ENCODE measurements at places on chromosomes 5 and 9.

DNA sequence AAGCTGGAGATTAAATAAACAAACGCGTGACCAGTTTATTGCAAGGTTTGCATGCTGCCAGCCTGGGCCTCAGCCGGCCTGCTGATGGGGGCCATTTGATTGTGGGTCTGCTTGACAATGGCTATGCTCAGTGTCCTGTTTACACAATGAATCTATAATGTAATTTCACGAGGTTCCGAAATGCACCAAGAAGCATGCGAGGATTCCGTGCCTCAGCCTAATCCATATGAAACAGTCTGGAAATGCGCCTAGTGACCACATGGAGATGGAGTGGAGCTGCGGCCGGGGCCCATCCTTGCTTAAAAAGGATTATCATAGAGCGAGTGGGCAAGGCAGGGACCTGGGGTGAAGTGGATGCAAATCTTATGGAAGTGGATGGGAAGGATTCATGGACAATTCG, 382.4 kb downstream of the CDK5RAP2 start:
- DNase-seq, result no peak

DNA sequence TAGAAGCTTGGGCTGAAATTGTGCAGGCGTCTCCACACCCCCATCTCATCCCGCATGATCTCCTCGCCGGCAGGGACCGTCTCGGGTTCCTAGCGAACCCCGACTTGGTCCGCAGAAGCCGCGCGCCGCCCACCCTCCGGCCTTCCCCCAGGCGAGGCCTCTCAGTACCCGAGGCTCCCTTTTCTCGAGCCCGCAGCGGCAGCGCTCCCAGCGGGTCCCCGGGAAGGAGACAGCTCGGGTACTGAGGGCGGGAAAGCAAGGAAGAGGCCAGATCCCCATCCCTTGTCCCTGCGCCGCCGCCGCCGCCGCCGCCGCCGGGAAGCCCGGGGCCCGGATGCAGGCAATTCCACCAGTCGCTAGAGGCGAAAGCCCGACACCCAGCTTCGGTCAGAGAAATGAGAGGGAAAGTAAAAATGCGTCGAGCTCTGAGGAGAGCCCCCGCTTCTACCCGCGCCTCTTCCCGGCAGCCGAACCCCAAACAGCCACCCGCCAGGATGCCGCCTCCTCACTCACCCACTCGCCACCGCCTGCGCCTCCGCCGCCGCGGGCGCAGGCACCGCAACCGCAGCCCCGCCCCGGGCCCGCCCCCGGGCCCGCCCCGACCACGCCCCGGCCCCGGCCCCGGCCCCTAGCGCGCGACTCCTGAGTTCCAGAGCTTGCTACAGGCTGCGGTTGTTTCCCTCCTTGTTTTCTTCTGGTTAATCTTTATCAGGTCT, at the start of gene C9orf72:
TSS of gene C9orf72 (minus strand) at position 564 of the 716 bp plus-strand sequence. CDS start 6,361 bp downstream, outside the sequence.
- no peak for DNase-seq

- no peak for DNase-seq
These were observed 194.7 kb upstream of the KLF4 start for GRCh38 chr9:107684224-107684623.

- DNase-seq, result no peak
These were observed 383.7 kb upstream of the TRPC7 start for GRCh38 chr5:136749016-136749415.

DNA sequence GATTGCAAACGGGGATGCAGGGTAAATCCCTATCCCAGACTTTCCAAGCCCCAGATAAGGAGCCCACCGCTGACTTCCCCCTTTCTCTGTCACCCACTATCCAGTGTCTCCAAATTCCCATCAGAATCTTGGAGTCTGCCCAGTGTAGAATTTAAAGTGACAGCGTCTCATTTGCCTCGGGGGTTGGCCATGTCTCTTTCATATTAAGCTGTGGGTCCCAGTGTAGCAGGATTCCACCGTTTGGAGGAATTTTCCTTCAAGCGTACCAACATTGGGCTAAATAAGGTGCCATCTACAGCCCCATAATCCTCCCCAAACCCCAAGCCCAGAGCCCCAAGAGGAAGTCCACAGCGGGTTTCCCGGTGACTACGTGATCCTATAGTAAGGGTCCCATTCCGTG, 1.1 kb downstream of the BRINP1 start:
- no peak for DNase-seq

DNA sequence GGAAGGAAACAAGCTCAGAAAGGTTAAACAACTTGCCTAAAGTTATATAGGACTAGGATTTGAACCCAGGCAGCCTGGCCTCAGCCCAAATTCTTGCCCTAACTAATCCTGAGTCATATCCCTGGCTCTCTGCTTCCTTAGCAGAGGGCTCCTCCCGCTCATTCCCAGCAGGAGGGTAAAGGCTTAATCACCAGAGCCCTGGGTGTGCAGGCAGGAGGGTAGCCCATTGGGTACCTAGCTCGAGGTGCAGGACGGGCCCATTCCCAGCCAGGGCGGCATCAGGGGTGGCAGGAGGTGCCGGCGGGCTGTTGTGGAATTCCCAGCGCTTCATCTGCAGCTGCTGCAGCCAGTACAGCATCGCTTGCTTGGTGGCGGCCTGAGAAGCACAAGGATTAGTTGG, 3.9 kb downstream of the TBC1D2 start:
- DNase-seq, result no peak

GRCh38 chr5:158754018-158754514, 345.6 kb downstream of the EBF1 start:
- DNase-seq, result no peak

- DNase-seq, result no peak
These were observed 424.2 kb downstream of the SPATA31D1 start for GRCh38 chr9:82412586-82413305.

- DNase-seq, result no peak
These were observed 28.6 kb downstream of the GADD45G start for GRCh38 chr9:89633404-89633803.

GRCh38 chr9:116168231-116168630, 14.6 kb downstream of the PAPPA start:
- no peak for DNase-seq

DNA sequence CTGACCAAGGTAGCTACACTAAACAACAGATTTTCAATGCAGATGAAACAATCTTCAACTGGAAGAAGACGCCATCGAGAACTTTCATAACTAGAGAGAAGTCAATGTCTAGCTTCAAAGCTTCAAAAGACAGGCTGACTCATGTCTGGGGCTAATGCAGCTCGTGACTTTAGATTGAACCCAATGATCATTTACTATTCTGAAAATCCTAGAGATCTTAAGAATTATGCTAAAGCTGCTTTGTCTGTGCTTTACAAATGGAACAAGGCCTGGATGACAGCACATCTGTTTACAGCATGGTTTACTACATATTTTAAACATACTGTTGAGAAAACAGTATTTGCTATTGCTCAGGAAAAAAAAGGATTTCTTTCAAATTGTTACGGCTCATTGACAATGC, 54.9 kb downstream of the RICTOR start:
- no peak for DNase-seq

DNA sequence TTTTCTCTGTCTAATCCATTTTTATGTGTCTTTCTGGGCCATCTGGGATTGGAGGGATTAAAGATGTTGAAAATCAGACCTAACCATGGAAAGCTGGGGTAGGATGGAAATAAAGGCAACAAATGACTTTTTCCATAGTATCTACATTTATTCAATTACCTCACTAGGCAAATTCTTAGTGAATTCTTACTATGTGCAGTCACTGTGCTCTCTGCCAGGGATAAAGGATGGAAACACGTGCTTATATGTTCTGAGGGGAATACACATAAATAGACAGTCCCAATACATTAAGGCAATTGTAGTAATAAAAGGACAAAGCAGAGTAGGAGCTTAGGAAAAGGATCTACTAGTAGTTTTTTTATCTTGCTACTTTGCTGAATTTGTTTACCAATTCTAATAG, 214.2 kb downstream of the PRR16 start:
- DNase-seq, result no peak

DNA sequence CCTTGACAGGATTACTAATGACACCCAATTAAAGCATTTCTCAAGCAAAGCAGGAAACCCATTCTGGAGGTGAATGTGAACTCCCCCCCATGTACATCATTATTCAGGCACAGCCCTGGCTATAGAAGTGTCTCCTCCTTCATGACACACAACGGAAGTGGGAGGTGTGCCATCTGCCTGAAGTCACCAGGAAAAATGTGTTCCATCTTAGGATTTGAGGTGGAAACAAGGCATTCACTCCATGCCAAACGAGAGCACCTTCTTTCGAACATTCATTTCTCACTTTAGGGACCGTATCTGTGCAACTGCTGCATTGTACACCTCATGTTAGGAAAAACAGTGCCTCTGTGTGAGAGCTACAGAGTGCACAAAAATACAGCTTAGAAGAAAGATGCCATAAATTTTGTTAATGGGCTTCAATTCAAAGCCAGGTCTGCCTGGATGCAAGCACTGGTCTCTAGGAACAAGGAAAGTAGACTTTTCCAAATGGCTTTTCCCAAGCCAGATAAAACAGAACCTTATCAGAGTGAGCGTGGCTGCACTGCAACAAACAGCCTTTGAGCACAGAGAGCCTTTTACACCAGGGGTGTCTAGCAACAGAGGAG, 19.4 kb downstream of the GOLM1 start:
- DNase-seq, result no peak

- no peak for DNase-seq
These were observed 102.0 kb downstream of the ARHGAP26 start for GRCh38 chr5:142872217-142872616.

DNA sequence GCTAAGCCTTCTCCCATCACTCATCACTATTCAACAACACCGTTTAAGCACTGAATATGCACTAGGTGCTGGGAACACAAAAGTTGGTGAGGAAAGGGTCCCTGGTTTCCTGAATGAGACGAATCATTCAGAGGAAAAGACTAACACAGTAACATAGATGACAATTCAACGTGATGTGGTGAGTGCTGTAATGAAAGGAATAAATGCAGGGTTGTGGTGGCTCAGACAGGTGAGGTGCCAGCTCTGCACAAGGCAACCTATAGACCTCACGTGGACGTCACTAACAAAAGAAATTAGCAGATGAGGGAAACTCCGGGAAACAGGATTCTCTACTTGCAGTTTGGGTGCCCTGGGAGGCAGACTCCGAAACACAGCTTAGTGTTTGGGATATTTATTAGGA, 40.0 kb upstream of the ERBIN start:
- DNase-seq, result no peak

DNA sequence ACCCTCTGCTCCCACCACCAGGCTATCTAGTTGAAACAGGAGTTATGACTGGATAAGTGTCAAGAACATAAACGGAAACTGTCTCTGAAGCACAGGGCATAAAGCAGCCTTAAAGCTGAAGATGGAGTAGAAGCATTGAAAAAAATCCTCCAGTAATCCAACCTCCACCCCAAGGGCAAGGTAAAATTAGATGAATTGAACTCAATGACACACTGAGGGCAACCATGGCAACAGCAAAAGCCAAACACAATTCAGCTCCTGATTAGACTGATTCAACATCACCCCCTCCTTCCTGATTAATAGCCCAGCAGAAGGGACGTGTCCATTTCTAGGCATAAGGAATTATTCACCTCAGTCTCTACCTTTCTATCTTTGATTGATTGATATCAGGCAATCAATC, 183.2 kb upstream of the MAP3K1 start:
- DNase-seq, result no peak

DNA sequence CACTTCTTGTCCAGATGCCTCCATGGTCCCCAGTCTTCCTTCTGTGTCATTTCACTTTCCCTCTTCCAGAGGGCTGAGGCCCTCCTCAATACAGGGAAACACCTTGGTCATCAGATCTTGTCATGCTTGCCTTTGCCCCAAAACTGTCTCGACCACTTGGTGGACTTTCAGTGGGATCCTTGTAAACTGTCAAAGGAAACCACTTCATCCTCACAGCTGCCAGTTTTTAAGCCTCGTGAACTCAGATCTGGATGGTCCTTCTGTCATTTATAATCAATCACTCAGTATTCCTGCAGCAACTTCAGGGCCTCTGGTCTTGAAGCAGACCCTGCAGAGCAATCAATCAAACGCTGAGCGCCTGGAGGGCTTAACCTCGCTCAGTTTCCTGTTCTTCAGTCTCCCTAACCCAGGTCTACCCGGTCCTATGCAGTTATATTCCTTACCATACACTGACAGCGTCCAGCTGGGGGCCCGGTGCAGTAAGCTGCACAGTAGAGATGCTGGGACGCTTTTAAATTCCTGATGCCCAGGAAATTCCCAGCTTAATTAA, 74.6 kb downstream of the GOLPH3 start:
- DNase-seq, result no peak

DNA sequence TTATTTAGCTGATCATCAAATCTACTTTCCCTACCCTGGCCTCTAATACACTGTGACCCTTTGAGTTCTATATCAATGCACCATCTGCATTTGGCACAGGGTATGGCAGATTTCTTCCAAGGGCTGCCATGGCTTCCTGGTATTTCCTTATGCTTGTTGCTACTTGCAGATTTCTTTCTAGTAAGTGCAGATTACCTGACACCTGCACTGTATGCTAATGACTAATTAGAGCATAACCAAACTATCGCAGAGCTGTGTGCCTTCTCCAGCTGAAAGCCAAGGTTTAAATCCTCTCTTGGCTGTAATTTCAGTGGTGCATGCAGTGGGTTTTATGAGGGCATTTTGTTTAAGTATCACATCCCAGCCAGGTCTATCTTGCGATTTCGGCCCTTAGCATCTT, 293.7 kb downstream of the KIF4B start:
- DNase-seq, result no peak

DNA sequence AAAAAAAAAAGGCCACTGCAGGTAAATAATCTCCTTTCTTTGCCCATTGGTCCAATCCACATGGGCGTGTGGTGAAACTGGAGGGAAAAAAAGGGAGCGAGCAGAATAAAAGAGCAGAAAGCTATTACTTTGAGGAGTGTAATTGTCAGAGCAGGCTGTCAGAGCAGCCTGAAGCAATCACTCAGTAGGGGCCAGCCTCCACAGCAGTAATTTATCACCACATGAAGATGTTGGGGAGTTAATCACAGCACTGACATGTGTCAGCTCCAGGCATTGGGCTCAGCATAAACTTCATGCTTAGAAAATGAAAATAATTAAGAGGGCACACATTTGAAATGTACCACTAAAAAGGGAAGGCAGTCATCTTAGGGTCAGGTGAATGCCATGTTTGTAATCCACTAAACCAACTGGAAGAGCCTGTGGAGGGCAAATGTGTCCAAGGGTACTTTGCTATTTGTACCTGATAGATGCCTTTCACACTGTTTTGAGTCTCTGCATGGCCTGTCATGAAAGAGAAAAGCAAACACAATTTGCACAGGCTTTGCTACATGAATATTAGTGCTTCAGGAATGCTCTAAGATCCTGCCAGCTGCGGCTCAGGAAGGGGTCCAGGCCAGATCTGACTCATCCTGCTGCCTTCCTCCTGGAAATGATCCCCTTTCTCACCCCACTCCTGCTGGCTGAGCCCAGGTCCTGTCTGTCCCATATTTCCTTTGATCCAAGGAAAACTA, 2.9 kb upstream of the PTGER4 start:
- no peak for DNase-seq

GRCh38 chr5:179343719-179344430, 1.4 kb downstream of the ADAMTS2 start:
- no peak for DNase-seq
